ENCODE measurements at places on chromosomes 2 and 18.

DNA sequence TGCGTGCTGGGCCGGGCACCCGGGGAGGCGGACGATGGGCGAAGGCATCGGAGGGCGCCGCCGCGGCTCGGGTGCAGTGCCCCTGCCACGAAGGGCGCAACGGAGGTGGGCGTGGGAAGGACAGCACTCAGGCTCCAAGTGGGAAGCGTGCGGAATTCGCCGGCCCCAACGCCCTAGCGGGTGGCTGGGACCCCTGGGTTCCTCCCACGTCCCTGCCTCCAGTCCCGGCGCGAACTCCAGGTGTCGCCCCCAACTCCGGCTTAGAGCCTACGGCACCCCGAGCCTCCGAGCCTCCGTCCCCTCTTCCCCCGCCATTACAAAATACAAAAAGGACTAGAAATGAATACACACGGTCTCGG lies 1.3 kb downstream of the CYP27C1 start:
- no peak for DNase-seq

- no peak for DNase-seq
These were observed 204.8 kb downstream of the SLC39A10 start for GRCh38 chr2:195861821-195862220.

DNA sequence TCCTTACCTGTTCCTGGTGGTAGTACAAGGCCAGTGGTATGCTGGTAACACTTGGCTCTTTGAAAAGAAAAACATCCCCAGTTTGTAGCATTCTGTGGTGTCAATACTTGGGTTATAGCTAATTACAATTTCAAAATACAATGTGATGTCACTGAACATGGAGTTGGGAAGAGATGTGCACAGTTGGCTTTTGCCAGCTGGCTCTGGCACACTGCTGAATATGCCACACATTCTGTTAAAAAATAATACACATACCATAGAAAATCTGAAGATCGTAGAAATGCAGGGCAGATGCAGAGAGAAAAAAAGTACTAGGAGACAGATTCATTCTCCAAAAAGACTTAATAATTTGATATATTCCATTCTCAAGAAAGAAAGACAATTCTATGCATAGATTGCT lies 101.5 kb downstream of the TACR1 start:
- DNase-seq = no peak

DNA sequence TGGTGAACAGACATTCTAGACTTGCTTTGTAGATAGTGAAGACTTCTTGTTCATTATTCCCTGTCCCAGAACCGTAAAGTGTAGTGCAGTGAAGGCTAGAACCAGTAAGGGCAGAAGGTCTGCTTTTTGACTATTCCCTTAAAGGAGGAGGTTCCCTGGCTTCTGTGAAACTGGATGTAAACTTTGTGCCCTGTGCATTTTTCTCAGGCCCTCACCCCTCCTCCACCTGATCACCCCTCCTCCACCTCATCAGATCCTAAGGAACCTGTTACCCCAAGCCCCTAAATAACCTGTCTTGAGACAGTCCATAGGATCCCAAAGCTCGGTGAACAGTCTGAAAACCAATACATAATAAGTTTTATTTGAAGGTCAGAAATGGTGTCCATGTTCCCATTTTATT lies 33.7 kb downstream of the SFT2D3 start:
- DNase-seq = no peak

- DNase-seq = no peak
These were observed at the start of gene RIT2 for GRCh38 chr18:43115076-43115921. Gene RIT2 (minus strand): TSS chr18:43115685.

- DNase-seq = no peak
These were observed 47.7 kb upstream of the SCG2 start for GRCh38 chr2:223649554-223650533.

DNA sequence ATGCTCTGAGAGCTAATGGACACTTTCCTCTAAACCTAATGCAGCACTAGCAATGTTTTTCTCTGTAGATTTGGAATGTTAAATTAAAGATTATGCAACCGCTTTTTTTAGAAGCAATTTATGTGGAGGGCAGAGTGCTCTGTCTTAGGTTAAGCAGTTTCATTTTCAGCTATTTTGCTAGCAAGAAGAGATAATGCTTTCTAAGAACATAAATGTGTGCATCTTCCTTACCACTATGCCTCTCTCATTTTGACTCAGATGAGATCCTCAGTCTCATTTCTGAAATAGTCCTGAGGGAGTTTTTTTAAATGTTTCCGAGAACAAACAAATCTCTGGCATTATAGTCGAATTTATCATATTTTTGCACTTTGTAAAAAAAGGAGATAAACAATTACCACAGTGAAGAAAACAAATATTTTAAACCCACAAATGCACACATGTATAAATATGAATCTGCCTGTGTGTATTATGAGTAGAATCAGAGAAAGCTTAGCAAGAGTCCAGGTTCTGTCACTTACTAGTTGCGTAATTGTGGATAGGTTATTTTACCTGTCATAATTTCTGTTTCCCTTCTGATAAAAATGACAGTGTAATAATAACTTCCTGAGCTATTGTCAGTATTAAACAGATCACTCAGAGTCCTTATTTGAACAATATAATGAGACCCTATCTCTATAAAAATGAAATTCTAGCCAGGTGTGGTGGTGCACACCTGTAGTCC lies 207.7 kb upstream of the CRIM1 start:
- DNase-seq = no peak

- DNase-seq = no peak
These were observed 134.7 kb downstream of the ASXL3 start for GRCh38 chr18:33712719-33713118.

DNA sequence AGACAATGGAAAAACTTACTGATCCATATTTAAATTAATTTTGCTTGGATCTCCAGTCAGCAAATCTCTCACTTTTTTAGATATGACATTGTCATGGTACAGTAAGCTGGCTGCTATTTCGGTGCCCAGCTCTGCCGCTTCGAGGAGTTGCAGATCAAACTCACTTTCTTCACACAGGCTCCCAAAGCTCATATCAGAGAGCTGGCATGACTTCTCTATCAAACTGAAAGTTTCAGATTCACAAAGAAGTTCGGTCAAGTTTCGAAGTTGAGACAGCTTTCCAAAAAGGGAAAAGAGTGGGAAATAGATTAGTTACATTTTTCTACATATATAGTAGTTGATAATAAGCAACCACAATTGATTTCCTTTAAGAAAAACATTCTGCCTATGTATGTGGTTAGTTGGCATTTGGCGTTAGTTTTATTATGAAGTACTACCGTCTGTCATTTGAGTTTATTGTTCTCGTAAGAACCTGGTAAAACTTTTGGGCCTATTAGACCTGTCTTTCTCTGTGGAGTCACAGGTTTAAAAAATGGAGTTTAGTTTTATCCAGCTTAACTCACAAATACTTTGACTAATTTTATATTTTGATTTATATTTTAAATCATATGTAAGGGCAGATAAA lies 118.8 kb downstream of the ABCA12 start:
- no peak for DNase-seq

- DNase-seq = no peak
These were observed 49.4 kb downstream of the LONRF2 start for GRCh38 chr2:100272841-100273329.

DNA sequence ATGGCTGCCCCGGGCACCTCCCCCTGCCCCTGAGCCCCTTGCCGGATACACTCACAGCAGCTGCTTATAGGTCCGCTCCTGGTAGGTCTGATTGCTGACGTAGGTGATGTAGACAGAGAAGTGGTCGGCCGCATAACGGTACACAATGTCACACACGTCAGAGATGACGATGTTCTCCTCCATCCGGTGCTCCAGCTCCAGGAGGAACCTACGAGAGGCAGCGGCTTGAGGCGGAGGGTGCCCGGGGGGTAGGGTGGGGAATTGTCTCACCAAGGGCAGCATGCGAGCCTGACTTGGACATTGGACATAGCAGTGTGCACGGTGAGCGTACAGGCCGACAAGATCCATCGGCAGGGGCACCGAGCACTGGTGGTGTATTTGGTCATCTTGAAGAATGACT lies 22.8 kb downstream of the SNORC start:
- no peak for DNase-seq

GRCh38 chr2:240149943-240150784 lies 9.7 kb upstream of the OTOS start:
- peak; percentile 76 for DNase-seq

GRCh38 chr2:108182489-108182888 lies 57.3 kb upstream of the SULT1C3 start:
- no peak for DNase-seq

DNA sequence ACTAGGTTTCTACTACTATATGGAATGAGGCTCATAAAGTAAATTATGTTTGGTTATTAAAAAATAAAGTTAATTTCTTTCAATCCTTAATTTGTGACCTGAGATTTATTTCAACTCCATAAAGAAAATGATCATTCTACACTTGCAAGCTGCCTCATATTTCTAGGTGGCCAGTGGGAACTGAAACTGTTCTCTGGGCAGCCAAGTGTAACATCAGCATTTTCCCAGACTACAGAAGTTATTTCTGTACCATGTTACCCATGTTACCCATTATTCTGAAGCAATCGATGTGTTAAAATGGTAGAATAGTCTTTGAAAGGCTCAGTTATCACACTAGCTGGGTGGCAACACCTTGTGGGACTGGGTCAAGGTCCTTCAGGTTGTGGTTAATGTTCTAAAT lies 139.3 kb upstream of the FBXO11 start:
- DNase-seq = no peak

GRCh38 chr18:80159713-80160636 lies 50.9 kb downstream of the ADNP2 start:
- peak; percentile 82 for DNase-seq

GRCh38 chr2:65402780-65403528 lies 29.4 kb downstream of the SPRED2 start:
- no peak for DNase-seq

DNA sequence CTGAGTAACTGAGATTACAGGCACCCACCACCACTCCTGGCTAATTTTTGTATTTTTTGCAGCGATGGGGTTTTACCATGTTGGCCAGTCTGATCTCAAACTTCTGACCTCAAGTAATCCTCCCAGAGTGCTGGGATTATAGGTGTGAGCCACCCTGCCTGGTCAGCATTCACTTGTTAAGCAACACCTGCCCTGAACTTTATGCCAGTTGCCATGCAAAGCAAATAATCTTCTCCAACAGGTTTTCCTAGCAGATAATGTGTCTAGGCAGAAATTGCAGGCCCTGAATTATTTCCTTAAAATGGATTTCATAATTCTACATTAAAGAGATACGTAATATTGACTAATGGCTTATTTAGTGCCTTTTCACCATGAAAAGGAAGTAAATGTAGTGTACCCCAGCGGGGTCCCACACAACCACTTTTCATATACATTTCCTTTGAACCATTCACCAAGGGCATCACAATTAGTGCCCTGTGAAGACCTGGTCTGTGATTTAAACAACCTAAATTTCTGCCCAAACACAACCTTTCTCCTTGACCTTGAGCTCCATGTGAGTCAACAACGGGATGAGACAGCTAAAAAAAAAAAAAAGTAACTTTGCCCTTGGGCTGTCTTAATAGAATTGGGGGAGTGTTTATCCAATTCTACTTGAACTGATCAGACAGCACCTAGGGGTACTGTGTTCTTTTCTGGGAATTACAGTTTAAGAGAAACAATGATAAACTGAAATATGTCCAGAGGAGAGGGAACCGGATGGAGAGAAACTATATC lies 41.6 kb downstream of the EEF1B2 start:
- DNase-seq = no peak

- no peak for DNase-seq
These were observed 26.8 kb downstream of the FAM178B start for GRCh38 chr2:96959406-96960110.

- DNase-seq = no peak
These were observed 299.1 kb downstream of the PAX3 start for GRCh38 chr2:221999717-222000116.

GRCh38 chr2:101204400-101205115 lies 48.1 kb upstream of the CNOT11 start:
- DNase-seq = no peak

GRCh38 chr2:24471662-24472061 lies 19.4 kb upstream of the NCOA1 start:
- DNase-seq = no peak

DNA sequence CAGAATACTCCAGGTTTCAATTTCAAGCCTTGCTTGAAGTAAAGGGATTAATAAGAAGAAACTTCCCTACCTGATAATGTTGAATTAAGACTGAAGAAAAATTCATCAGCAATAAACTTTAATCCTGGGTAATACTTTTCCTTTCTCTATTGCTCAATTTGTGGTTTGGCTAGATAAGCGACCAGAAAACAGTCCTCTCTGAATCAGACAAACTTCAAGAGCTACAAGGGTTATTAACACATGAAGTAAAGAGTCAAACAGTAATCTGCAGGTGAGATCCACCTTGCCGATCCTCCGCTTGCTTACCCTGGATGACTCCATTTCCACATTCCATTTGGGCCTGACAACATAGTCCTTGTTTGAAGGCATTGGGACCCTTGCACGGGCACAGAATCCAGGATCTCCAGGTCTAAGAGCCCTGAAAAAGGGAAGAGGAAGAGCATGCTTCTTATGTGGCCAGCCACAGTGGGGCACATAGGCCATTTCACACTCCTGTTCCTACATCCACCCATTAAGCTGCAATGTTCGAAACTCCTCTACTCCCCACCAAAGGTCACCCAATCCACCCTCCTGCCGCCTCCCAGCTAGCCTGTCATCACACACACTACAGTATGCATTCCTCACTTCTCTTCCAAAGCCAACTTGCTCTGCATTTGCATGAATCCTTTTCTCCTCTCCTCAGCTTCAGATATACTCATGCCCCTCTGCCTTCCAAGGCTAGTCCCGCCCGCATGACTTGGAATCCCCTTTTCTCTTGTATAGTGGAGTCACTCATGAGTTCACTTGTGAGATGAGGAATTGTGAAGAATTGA lies 39.8 kb downstream of the IWS1 start:
- no peak for DNase-seq

GRCh38 chr2:200297989-200298388 lies 8.5 kb upstream of the SPATS2L start:
- no peak for DNase-seq

- no peak for DNase-seq
These were observed 254.8 kb upstream of the COPS8 start for GRCh38 chr2:236830926-236831325.

GRCh38 chr2:197073701-197074433 lies 147.4 kb upstream of the PGAP1 start:
- DNase-seq = no peak

GRCh38 chr2:174931724-174932123 lies 73.5 kb downstream of the CHN1 start:
- no peak for DNase-seq

GRCh38 chr2:113133704-113134598 lies 6.6 kb downstream of the IL1RN start:
- no peak for DNase-seq

DNA sequence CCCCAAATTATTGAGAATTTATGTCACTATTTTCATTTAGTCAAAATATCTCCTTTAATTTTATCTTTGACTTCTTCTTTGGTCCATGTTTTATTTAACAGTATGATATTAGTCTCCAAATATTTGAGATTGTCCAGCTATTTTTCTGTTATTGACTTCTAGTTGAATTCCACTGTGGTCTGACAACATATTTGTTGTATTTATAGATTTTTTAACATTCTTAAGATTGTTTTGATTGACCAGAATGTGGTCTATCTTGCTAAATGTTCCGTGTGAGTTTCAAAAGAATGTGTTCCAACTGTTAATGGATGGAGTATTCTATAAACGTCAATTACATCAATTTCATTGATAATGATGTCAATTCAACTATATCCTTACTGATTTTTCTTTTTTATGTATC lies 1452.1 kb downstream of the SUCLG1 start:
- no peak for DNase-seq
